Cardiac muscle cell (in vitro differentiated cells and primary cell): ENCODE measurements at places on chromosomes 6 and 20. TPM values are rescaled to one million over a fixed set of nuclear protein-coding genes. Genes with fewer than 3 reads are reported as not detected.

DNA sequence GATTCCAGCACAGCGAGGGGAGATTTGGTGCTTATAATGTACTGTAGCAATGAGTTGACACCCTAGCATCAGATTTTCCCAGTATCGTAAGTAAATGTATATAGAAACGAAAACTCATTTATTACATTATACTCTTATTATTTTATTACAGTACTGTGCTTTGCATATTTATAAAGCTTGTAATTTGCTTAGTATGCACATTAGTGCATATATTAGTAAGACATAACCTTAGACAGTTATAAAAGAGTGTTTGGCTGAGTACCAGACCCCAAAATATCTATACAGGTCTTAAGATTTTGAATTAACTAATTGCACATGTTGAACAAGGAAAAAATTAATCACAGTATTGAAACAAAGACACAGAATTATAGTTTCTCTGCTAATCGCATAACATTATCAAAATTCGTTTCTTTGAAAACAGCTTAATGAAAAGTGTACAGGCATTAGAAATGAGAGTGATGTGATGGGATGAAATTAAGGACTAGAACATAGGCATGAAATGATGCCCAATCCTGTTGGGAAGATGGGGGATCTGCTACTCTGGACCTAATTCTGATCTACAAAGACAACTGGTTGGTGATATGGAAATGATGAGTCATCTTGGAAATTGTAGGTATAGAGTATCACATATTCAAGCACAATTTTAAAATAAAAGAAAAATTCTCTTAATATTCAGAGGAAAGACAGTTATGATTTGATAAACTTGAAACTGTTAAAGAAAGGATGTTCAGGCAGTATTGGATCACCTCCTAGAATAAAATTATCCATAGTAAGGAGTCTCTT is 42.8 kb downstream of the STXBP5 start:
- H3K4me3 ChIP-seq: no peak overlapping the region
- no peaks in the 10 kb centered on the region for H3K27me3 ChIP-seq
- no peak overlapping the region for H3K27ac ChIP-seq
- H3K4me1 ChIP-seq: no peaks in the 10 kb centered on the region
- no peak for DNase-seq
- peaks cover 2% of the 10 kb centered on the region for H3K36me3 ChIP-seq

DNA sequence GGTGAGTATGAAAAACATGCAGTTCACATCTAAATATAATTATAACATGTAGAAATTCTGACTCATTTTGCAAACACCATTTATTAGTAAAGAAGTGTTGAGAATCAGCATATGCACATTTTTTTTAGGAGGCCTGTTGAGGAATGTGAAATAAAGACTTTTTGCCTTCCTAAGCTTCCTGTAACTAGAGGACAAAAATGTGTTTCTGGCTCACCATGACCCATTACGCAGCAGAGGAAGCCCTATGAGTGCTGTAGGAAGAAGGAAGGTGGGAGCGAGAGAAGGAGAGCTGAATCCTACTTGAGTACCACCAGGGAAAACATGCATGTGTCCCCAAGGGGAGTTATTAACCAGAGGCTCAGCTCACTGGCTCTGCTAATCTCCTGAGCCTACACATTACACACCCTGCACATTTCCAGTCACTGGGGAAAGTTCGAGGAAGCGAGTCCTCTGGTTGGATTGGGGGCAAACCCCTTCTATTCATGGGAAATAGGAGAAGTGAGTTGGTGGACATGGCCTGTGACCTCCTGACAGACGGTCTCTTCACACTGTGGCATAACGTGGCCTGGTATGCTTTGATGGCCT is 540.5 kb upstream of the JAG1 start:
- peaks cover 60% of the 10 kb centered on the region for H3K4me1 ChIP-seq
- H3K27ac ChIP-seq: peak overlapping the region; percentile 84
- H3K4me3 ChIP-seq: no peak overlapping the region
- H3K36me3 ChIP-seq: no peaks in the 10 kb centered on the region

DNA sequence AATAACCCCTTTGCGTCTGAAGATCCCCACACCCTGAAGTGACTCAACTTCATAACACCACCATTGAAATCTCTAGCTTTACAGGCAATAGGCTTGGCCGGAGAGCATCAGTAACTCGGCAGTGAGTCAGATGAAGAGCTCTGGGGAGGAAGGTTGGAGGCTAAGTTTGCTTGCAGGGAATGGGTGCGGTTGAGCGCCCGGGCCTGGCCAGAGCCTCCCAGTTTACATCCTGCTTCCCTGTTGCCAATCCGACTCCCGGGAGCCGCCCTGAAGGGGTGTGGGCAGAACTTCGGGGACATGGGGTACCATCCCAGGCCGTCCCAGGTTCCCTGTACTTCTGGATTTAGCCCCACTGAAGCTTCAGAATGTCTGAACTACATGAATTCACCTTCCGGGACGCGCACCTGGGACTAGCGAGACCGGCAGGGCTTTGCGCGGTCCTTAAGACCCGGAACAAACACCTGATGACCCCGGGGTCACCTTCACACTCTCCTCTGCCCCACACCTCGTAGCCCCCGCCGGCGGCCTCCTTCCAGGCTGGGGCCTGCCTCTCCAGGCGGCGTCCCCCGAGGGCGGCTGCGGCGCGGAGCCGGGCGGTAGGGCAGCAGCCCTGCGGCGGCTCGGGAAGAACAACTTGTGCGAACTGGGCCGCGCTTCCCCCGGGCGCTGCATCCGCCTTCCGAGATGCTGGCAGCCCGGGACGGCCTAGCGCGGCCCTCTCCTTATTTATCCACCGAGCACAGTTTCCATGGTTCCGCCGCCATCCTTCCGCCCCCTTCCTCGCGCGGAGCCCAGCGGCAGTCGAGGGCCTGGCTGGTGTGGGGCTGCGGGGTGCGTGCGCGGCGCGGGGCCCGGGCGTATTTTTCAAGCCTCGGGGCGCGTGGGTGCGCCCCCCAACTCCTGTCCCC is 56.6 kb upstream of the RREB1 start:
- H3K36me3 ChIP-seq: no peaks in the 10 kb centered on the region
- peak; percentile 52 for DNase-seq
- peak overlapping the region; percentile 40 for H3K4me3 ChIP-seq
- H3K4me1 ChIP-seq: peaks cover 17% of the 10 kb centered on the region
- no peaks in the 10 kb centered on the region for H3K27me3 ChIP-seq

GRCh38 chr6:157072128-157072527 is 251.2 kb downstream of the TMEM242 start:
- H3K27me3 ChIP-seq: no peaks in the 10 kb centered on the region
- no peaks in the 10 kb centered on the region for H3K36me3 ChIP-seq
- H3K27ac ChIP-seq: no peak overlapping the region
- no peak overlapping the region for H3K4me3 ChIP-seq

- no peaks in the 10 kb centered on the region for H3K36me3 ChIP-seq
- H3K4me1 ChIP-seq: peaks cover 6% of the 10 kb centered on the region
- H3K4me3 ChIP-seq: no peak overlapping the region
- no peak for DNase-seq
These were observed 22.6 kb downstream of the SNX9 start for GRCh38 chr6:157845493-157846259.

DNA sequence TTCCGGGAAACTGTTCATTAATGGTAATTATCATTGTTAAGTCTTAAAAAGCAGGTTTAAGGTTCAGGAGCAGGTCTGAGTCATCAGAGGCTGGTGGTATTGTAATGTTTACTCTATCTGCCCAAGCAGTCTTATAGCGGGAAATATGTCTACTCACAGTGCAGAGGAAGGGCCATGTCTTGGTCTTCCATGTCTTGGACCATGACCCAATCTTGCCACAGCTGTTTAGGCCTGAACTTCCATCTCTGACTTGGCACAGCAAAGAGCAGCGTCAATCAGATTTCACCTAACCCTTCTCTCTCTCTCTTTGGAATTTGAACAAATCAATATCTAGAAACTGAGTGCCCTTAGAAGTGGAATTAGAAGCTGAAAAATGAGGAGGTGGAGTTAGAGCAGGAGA is 25.8 kb downstream of the SLC2A12 start:
- no peak overlapping the region for H3K4me3 ChIP-seq
- no peaks in the 10 kb centered on the region for H3K36me3 ChIP-seq

ARFGAP1 gene
- 85.3 and 94.5 TPM in 2 replicates for polyA plus RNA-seq

MYH7B gene
- polyA plus RNA-seq: 107 and 112 TPM in 2 replicates

SLC22A1 gene
- not detected in 2 replicates for polyA plus RNA-seq

TFAP2B gene
- polyA plus RNA-seq: not detected in 2 replicates

KCNQ5 gene
- polyA plus RNA-seq: 31.4 and 45.6 TPM in 2 replicates

TNFRSF21 gene
- 16.8 and 22.9 TPM in 2 replicates for polyA plus RNA-seq
